ENCODE measurements at places on chromosomes 16 and 17.

GRCh38 chr17:16962804-16963203 lies 9.1 kb downstream of the TNFRSF13B start:
- no peak for DNase-seq

DNA sequence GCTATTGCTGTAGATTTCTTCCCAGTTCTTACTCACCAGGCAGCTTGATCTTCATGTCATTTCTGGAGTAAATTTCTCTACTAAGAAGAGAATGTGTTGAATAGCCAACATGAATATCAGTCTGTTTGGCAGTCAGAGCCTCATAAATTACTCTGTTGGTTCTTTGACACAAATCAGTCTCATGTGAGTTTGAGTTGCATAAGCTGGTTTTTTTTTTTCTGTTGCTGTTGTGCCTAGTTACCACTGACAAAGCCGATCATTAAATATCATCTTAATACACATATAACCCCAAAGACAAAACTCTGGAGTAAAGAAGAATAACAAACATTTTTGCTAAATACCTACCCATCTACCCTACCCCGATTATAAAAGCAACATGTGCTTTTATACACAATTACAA lies 240.5 kb upstream of the KCNJ16 start:
- DNase-seq, result no peak

- no peak for DNase-seq
Observed at GRCh38 chr17:77826132-77826873, 132.2 kb upstream of the TNRC6C start.

DNA sequence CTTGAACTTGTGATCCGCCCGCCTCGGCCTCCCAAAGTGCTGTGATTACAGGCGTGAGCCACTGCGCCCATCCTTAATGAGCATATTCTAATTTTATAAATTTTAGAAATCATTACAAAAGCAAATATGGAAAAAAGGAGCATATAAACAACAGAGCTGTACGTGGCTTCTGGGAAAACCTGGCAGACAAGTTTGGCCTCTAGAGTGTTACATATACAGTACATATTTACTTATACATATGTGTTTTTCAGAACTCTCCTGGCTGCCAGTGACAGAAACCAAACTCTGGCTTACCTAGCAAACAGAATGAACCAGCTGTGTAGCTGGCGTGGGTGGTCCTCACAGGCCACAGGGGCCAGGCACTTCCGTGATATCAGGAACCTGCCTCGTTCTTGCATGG lies 10.1 kb downstream of the DRC3 start:
- no peak for DNase-seq

DNA sequence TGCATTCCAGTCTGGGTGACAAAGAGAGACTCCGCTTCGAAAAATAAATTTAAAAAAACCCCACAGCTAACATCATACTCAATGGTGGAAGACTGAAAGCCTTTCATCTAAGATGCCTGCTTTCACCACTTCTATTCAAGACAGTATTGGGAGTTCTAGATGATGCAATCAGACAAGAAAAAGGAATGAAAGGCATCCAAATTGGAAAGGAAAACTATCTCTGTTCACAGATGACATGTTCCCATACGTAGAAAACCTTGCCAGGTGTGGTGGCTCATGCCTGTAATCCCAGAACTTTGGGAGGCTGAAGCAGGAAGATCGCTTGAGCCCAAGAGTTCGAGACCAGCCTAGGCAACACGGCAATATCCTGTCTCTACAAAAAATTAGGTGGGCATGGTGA lies 31.1 kb downstream of the RANBP10 start:
- DNase-seq, result no peak

- DNase-seq, result no peak
Observed at GRCh38 chr17:59049798-59050197, 56.9 kb downstream of the TRIM37 start.

GRCh38 chr17:2734939-2735338 lies 14.5 kb downstream of the CCDC92B start:
- DNase-seq, result no peak

GRCh38 chr17:6748617-6749016 lies 7.2 kb upstream of the XAF1 start:
- DNase-seq, result no peak

DNA sequence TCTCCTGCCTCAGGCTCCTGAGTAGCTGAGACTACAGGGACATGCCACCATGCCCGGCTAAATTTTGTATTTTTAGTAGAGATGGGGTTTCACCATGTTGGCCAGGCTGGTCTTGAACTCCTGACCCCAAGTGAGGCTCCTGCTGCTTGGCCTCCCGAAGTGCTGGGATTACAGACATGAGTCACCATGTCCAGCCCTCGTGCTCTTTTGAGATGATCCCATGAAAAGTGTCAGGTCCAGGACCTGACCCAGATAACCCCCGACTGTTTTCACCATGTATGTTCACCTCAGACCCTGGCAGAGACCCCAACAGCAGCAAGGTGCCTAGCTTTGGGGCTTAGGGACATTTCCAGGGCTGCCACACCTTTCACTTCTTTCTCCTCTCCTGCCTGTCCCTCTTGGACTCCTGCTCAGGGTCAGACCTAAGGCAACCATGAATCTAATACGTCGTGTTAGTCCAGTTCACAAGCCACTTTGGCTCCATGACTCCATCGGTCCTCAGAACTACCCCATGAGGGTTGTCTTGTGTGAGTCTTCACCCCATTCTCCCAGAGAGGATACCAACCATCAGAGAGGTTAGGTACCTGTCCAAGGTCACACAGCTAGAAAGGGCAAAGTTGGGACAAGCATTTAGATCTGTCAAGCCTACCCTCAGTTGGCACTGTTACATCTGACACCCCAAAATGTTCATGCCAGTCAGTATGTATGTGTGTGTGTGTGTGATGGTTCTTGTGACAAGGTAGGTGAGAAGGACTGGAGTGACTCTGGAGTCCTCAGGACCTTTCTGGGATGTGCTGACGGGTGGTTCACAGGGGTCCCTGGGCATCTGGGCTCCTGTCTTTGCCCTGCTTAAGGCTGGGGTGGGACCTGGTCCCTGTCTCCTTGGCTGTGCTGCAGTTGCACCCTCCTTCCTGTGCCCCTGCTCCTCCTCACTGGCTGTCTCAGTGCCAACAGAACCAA lies 23.1 kb upstream of the MAP3K14 start:
- no peak for DNase-seq

DNA sequence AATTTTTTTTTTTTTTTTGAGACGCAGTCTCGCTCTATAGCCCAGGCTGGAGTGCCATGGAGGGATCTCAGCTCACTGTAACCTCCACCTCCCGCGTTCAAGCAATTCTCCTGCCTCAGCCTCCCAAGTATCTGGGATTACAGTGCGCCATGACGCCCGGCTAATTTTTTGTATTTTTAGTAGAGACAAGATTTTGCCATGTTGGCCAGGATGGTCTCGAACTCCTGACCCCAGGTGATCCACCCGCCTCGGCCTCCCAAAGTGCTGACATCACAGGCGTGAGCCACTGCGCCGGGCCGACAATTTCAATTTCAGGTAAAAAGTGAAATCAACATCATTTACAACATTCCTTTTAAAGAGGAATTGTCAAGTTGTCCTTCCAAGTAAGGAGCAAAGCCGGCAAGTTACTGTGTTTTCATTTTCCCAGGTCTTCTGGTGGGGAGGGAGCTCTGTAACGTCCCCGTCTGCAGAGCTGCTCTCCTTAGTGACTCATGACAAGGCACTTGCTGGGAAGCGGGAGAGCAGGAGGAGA lies 873 bp downstream of the NPLOC4 start:
- DNase-seq, result no peak

DNA sequence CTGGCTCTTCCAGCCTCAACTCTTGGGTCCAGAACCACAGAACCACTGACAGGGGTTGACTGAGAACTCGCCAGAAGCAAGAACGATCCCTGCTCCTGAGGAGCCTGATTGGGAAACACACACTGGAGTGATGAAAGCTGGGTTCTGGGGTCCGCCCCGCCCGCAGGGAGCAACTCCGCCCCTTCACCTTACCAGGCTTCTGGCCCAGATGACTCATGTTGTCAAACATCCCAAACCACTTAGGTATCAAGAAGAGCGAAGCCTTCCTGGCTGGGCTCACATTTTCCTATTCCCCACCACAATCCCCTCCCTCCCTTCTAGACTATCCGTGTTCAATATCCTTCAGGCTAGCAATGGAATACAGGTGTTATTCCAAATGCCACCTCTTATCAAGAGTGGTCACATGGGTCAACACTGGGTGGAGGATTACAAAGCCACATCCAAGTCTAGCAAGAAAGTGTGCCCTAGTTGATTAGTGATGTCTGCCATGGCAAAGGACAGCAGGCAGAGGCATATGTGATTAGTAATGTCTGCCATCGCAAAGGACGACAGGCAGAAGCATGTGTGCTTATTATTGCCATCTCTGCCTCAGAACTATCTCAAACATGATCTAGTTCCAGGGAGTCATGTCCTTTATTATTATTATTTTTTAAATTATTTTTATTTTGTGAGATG lies 70.5 kb downstream of the TIMM22 start:
- no peak for DNase-seq

GRCh38 chr16:72264771-72265170 lies 92.8 kb upstream of the PMFBP1 start:
- DNase-seq, result no peak

DNA sequence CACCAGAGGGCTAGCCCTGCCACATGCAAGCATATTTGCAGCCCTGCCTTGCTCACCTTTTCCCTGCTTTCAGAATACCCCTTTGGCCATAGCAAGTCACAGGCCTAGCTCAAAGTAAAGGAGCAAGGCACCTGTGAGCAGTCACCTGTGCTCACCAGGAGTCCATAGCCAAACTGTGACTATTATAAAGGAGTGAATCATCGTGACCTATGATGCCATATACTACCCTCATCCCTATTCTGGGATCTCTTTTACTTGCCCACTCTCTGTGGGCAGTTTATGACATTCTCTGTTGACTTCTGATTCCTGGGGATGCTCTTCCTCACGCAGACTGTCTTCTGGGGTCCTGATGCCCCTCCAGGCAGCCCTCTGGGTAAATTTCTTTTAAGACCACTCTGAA lies 200.5 kb upstream of the NLRP1 start:
- DNase-seq, result no peak

DNA sequence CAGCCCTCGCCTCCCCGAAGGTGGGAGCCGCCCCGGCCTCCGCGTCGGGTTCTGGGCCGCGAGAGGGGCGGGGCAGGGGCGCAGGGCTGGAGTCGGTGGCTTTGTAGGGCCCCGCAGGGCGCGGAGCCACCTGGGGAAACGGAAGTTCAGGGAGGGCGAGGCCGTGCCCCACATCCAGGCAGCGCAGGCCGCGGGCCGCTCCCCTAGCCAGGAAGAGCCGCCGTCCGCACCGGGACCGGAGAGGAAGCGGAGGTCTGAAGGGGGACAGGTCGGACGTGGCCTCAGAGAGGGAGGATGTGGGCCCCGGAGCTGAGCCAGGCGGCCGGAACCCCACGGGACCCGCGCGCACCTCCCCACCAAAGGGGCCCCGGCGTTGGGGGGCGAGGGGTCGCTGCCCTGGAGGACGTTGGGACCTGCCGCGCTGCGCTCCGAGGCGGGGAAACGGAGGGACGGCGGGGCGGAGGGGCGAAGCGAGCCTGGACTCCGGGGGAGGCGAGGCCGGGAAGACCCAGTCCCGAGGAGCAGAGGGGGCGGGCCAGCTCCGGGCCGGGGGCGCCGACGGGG lies 482 bp upstream of the SLC16A3 start:
- DNase-seq, result peak; percentile 74

DNA sequence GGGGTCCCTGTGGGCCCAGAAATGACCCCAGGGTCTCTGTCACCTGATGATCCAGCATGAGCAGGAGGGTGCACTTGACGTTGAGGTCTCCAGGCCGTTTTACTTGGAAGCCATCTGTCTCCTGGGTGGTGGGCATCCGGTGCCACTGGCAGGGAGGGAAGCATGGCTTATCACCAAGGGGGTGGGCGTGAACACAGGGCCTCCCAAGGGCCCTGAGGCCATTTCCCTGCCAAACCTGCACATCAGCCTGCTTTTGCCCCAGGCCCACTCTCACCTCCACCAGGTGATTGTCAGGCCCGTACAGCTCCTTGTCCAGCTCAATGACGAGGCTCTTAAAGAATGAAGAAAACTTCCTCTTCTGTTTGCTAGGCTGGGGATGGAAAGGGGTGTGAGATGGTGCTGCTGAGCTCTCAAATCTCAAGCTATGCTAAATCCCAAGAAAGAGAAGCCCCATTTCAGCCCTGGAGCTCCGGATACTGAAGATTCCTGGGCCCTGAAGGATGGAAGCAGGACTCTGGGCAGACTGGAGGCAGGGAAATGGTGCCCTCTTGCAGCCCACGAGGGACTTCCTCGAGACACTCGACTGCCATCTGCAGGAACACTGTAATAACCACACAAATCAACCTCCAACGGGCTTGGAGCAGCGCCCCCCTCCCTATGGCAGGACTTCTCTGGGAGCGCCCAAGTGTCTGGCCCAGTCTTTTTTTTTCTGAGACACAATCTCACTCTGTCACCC lies 7.1 kb upstream of the FTSJ3 start:
- peak; percentile 72 for DNase-seq

- DNase-seq, result no peak
Observed at GRCh38 chr16:56797861-56798260, 67.1 kb upstream of the SLC12A3 start.

- no peak for DNase-seq
Observed at GRCh38 chr17:82029391-82029790, 2.1 kb upstream of the RAC3 start.

DNA sequence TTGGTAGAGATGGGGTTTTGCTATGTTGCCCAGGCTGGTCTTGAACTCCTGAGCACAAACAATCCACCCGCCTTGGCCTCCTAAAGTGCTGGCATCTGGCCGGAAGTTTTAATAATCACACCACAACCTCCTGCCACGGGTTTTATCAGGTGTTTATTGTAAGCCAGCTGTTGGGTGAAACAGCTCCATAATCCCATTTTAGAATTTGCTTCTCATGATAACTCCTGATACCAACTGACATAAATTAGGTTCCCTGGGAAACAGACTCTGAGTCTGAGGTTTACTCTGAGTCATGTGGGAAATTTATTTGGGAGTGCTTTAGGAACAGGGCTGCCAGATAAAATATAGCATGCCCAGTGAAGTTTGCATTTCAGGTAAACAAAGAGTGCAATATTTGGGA lies 122.6 kb upstream of the MED13 start:
- DNase-seq, result no peak

DNA sequence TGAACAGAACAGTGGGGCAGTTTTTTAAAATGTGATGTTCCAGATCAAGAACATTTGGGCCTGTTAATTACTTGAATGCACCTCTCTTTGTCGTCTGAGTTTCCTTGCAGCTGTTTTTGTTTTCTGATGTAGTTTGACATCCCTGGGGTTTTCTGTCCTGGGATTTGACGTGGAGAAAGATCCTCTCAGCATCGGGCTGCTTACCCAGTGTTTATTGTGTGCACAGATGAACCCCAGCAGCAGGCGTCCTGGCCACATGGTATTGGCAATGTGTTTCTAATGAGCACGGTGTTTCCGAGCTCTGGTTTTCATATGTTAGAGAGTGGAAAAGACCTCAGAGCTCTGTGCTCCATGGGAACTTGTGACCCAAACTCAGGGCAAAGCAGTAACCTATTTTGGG lies 191.1 kb upstream of the IRX3 start:
- no peak for DNase-seq

- no peak for DNase-seq
Observed at GRCh38 chr16:49597796-49598195, 224.2 kb downstream of the C16orf78 start.

DNA sequence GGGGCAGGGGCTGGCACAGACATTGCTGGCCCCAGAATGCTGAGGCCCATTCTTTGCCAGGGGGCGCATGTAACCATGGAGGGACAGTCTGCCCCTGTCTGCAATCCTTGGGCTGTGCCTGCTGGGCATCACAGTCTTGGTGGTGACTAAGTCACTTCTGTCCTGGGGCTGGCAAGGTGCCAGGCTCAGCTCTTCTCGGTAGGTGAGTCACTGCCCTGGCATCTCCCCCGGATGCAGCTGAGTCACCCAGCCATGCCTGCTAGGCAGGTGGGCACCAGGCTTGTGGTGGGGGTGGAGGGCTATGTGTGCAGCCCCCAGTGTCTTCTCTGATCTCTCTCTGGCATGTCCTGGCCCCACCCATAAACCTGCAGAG lies 5.6 kb downstream of the RARA start:
- DNase-seq, result peak; percentile 86
